ENCODE measurements at places on chromosomes 4 and X. TPM values are rescaled to one million over a fixed set of nuclear protein-coding genes. Genes with fewer than 3 reads are reported as not detected.

TAF9B gene
- total RNA-seq: 18.3 TPM

GRCh38 chr4:110902500-110902899 is 279.6 kb upstream of the PITX2 start:
- no peak for DNase-seq

DNA sequence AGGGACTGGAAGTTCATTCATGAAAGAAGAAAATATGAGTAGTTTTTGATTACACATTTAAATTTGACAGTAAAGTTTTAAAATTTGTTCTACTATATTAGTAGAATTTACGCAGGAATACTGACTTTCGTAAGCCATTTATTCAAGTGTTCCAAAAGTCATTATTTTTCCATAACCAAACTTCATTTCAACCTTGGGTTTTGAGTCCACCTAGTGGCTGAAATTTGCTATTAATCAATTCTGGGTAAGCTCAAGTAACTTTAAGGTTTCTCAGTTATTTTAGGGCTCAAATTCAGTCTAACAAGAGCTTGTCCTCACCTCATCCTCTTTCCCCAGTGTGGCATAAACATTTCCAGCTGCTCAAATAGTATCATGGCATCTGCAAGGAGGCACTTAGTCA is 175.4 kb downstream of the SH3BGRL start:
- no peak for DNase-seq

GRCh38 chr4:14831416-14831815 is 170.9 kb upstream of the CPEB2 start:
- DNase-seq: no peak

MTCP1 gene
- 54.5 TPM for total RNA-seq

- DNase-seq: no peak
These were observed 338.8 kb downstream of the UNC5C start for GRCh38 chr4:95209927-95210326.

Measured in Right ventricle myocardium inferior (tissue), 1 donor.